ENCODE measurements at places on chromosomes 2 and 18.

DNA sequence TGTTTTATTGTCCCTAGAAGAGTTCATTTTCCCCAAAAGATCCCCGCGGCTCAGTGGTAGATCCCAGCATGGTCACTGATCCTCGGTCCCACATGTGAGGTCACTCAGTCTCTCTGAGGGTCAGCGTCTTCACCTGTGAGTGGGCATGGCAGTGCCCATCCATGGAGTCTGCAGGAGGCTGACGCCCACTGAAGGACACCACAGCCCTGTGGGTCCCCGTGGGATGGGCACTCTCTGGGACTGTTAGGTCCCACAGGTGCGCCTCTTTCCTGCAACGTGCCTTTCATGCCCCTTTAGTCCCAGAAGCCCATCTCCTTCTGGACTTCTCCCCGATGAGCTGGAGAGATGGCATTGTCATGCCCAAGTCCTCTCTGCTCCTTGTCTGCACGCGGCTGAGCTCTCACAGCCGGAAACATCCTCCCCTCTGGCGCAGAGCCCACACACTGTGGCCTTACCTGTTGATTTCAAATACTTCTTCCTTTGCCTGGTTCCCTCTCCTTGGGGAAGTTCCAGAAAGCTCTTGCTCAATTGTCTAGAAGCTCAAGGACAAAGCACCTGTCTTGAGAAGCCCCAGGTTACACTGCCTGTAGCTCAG, 75.9 kb downstream of the PTGR3 start:
- no peak for DNase-seq

DNA sequence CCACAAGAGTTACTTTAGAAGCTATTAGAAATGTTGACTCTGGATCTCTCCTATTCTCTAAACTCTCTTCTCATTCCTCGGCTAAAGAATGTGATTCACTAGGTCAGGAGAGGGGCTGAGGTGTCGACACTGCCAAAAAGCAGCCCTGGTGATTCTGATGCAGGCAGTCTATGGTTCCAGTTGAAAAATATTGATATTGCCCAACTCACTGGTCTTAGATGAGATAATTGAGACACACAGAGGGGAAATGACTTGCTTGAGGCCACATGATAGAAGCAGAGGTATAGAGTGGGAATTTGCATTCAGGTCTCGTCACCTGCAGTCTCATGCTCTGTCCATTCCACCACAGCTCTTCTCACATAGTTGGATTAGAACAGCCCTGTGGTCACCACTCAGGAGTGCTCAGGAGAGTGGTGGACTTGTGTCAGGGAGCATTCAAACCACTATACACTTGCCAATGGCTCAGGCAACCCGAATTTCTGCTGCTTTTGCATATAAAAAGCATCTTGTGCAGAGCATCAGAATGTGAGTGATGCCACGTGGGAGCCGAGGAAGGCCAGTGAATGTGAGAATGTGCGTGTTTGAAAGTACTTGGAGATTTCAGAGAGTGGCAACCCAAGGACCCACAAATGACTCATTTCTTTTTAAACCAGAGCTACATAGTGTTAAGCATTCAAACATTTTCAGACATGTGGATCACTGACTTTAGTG, 65.1 kb upstream of the CTLA4 start:
- no peak for DNase-seq

- DNase-seq: no peak
Measured at GRCh38 chr2:193517615-193518014, 1322.9 kb upstream of the TMEFF2 start.

DNA sequence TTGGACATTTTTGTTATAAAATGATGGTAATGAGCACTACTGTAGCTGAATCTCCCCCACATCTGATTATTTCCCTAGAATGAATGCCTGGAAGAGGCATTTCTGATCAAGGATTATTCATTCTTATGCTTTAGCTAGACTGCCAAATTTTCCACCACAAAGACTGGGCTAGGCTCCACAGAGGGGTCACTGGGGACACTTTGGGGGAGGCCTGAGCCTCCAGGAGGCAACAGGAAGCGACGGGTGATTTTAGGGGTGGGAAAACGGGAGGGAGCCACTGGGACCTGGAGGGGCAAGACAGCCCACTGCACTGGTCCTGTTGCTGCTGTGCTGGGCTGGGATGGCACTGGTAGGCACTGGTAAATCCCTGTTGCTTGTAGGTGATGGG, 2.4 kb upstream of the ASB1 start:
- no peak for DNase-seq

GRCh38 chr2:45278365-45279078, 269.3 kb upstream of the SIX2 start:
- no peak for DNase-seq

DNA sequence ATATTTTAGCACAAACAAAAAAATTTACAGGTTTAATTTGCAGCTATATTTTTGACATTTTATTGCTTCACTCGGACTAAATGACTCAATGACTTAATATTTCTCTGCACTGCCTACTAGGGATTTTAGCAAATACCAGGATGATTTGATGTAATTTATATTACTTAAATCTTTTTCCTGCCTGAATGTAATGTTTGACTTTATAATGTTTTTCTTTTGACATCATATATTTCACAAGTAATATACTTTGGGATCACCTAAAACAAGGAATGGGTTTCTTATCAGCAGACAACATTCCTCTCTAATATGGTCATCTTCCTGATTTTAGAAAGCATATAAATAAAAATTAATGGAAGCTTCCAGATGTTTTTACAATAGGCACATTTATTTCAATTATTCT, 253.2 kb upstream of the EPC2 start:
- DNase-seq: no peak

GRCh38 chr18:11993264-11993916, 12.1 kb downstream of the IMPA2 start:
- no peak for DNase-seq

DNA sequence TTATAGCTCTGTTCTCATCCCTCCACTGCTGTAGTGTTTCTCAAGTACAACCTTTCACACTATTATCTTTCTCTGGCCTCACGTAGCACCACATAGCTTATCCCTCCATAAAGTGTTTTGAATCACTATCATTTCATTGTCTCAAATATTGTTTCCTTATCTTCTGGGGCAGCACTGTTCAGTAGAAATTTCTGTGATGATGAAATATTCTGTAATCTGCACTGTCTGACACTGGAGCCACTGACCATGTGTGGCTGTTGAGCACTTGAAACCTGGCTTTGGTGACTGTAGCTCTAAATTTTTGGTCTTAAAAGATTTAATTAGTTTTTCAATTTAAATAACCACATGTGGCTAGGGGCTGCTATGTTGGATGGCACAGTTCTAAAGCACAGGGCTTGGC, 78.9 kb downstream of the CPS1 start:
- no peak for DNase-seq

DNA sequence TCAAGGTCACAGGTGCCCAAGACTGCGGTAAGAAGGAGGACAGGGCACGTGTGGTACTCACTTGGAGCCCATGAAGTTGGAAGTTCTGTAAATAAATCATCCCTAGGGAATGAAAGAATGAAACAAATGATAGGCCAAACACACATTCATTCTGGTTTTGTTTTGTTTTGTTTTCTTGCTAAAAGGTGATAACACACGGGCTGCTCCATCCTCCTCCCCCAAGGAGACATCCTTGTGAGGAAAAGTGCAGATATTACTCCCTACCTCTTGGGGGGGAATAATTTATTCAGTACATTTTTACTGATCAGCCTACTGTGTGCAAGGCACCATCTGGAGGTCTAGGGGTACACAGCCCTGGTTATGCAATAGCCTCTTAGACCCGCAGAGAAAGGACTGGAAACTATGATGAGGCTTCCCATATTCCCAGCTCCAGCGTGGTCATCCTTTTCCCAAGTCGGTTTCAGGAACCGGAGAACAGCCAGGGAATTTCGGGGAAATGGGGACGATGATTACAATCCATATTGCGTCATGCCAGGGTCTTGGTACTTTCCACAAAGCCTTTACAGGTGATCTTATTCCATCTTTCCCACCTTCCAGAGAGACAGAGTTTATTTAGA, 6.3 kb downstream of the RAX start:
- no peak for DNase-seq

GRCh38 chr2:133607679-133608078, 39.4 kb upstream of the NCKAP5 start:
- no peak for DNase-seq

GRCh38 chr2:70552501-70553333, 909 bp downstream of the TGFA start:
- DNase-seq: no peak

- DNase-seq: no peak
Measured at GRCh38 chr2:40432921-40433483, 18.9 kb downstream of the SLC8A1 start.

DNA sequence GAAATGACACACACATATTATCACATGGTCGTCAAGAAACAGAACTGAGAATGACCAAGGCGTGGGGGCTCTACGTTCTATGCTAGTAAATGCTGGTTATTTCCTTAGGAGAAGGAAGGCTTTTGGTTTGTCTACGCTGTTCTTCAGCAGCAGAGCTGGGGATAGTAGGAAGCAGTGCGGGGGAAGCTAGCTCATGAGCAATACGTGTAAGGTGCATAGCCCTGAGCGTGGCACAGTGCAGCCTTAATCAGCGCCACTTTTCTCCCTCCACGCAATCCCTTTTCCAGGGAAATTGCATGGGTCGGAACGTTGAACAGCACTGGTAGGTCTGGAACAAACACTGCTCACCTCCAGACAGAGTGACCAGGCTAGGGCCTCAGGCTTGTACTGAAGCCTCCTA, 199.6 kb upstream of the FBXO11 start:
- no peak for DNase-seq

GRCh38 chr2:195632856-195633572, 24.0 kb upstream of the SLC39A10 start:
- no peak for DNase-seq

DNA sequence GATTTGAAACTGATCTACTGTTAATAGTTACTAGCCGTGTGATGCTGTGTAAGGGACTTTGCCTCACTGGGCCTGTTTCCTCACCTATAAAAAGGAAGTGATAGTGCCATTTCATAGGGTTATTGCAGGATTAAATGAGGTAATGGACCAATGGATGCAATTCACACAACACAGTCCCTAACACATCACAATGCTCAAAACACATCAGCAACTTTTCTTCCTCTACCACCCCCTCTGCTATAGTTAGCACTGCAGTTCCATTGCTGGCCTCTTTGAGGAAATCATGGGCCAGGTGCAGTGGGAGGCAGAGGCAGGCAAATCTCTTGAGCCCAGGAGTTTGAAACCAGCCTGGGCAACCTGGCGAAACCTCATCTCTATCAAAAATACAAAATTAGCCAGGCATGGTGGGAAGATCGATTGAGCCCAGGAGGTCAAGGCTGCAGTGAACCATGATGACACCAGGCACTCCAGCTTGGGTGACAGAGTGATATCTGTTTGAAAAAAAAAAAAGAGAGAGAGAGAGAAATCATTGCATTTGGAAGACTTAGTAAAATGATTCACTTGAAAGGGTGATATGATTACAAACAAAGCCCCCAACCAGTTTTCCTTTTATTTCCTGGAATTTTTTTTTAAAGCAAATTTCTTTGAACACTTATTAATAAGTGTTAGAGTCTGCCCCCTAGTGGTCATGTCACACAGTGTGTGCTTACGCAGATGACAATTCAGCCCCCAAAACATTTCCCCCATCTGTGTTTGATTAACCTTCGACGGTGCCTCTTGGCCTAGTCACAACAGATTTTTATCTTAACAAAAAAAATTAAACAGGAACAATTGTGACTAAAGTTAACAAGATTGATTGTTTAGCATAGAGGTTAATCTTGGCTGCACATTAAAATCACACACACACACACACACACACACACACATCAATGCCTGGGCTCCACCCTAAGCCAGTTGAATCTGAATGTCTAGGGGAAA, 88.6 kb upstream of the BCL11A start:
- DNase-seq: no peak

- no peak for DNase-seq
Measured at GRCh38 chr2:142180820-142181533, 50.2 kb upstream of the LRP1B start.

DNA sequence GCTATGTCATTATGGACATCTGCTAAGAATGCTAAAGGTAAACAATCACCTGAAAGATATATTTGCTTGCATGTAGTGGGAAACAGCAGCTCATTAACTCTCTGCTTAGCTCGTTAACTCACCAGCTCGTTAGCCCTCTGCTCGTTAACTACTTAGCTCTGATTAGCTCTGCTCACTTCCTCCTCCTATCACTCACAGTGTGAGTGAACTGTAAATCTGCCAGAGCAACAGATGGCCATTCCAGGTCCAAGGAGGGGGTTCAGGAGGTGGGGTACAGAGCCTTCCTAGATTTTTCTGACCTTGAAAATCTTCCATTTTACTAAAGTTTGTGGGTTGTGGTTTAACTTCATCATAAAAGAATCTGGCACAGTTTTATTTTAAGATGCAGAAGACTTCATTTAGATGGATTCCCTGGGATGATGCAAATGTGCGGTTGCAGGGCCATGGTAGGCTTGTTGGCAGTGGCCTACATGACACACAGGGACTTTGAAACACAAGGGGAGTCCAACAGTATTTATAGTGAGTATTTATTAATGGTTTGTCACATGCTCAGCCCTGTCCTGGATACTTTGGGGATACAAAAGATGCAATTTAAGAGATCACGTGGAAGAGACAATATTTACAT, 1633.7 kb upstream of the CELF4 start:
- no peak for DNase-seq

GRCh38 chr18:14976736-14977430, 228.9 kb downstream of the ANKRD30B start:
- no peak for DNase-seq

- DNase-seq: no peak
Measured at GRCh38 chr2:216206041-216206703, 97.0 kb downstream of the XRCC5 start.

DNA sequence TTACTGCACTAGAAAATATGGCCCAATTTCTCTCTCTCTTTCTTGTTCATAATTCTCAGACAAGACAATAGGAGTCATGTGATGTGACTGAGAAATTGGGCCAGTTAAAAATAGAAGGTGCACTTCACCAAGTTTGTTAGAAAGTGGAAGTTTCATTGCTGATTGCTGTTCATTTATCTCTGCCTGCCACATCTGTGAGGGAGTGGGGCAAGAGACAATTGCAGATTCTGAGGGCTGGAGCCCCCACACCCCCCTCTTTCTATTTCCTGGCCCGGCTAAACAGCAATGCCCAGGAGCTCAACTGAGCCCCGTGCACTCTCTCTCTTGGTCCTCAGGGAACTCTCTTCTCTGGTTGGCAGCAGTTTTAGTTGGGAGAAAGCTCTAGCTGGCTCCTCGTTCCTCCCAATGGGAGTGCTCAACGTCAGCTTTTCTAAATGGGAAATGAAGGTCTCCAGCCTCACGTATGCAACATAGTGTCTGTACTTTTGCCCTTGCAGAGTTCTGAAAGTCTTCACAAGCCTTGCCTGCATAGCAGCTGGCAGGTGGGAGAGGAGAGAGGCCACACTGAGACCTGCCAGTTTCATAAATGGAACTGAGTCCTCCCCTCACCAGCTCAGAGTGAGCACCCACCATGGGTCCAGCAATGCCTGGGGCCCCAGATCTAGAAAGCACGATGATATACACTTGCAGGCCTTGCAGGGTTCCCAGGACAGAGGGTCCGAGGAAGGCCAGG, 115.7 kb downstream of the MYCN start:
- DNase-seq: no peak
